Retinal pigment epithelial cell (primary cell): ENCODE measurements at places on chromosomes 5 and 9.

- no peak for DNase-seq
These were observed 88.3 kb downstream of the PIK3R1 start for GRCh38 chr5:68303754-68304420.

DNA sequence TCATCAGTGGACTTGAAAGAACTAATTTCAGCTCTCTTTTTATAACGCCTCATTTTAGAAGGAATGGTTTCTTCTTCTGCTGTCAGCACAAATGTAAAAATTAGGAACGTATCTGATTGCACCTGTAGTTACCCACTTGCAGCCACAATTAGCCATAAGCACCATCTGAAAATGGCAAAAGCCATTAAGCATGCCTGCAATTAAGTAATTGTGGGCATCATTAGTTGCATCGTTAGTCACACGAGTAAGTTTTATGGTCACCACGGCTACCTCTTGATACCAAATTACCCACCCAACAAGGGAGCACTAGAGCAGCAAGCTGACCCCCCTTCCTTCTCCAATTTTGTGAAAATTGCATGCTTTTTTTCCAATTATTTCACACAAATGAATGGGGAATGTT is 25.8 kb upstream of the SLC44A1 start:
- DNase-seq: no peak

DNA sequence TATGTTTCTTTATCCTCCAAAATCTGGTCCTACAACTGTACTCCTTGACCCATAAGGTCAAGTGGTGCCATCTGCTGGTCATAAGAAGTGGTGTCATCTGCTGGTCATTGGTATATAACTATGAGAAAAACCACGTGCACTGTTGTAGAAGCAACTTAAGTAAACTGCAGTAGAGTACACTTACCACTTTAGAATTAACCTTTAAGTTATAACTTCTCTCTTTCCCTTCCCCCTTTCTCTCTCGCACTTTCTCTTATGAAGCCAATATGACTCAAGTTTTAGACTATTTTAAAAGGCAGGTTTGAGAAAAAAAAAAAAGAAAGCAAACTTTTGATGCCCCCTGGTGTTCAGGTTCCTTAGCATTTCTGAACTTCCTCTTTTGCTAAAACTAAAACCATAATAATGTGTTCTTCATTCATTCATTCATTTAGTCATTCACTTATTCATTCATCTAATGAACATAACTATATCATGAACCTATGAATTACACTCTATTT is 12.8 kb upstream of the MTAP start:
- DNase-seq: peak; percentile 77

- no peak for DNase-seq
These were observed 597.0 kb upstream of the ITGA1 start for GRCh38 chr5:52190737-52191136.

GRCh38 chr5:125032286-125032685 is 285.8 kb upstream of the ZNF608 start:
- DNase-seq: peak; percentile 97

GRCh38 chr9:13158986-13159385 is 120.5 kb downstream of the MPDZ start:
- DNase-seq: no peak

DNA sequence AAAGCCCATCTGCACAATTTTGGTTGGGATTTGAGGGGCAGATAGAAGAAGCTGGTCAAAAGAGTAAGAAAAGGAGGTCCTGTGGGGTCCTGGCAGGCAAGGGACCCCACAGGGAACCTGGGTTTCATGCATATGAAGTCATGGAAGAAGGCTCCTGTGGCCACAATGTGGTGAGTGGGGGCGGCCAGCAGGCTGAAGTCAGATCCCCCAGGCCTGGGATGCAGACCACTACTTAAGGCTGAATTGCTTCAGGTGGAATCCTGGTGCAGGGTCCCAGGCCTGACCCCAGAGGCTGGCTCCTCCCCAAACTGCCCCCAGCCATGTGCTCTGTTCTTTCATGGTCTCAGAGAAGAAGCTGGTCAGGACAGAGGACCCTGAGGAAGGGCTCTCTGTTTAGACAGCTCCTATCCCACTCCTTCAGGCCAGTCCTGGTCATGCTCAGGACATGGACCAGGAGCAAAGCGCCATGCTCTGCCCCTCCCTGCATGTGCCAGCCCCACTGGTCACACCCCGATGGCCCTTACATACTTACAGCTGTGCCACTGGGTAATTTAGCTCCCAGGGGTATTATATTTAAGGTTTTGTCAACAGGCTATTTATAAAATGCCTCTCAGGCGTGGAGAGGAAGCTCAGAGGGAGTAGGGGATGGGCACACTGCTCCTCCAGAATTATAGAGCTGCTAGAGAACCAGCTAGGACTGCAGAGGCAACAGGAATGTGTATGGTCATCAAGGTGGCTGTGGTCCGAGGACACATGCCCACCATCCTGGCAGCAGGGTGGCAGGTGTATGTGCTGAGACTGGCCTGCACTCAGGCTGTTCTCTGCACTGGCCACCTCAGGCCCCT is 33.4 kb downstream of the C5orf15 start:
- DNase-seq: no peak

DNA sequence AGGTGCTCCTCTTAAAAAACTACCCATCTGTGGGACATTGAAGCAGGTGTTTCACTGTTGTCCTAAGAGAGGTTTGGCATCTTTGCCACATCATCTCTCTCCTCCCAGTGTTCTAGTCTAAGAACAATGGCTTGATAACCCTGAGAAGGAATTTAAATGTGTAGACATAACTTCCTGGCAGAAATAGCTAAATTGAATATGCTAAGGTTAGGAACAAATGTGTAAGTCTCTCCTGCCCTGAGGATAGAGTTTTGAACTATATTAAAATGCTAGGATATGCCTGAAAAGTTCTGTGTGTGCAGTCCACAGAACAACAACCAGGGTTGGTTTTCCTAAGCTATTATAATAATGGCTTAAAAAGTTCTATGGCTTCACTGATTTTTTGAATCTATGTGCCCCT is 106.6 kb downstream of the LRRC70 start:
- no peak for DNase-seq

GRCh38 chr5:36206913-36207312 is 34.8 kb downstream of the NADK2 start:
- no peak for DNase-seq

- no peak for DNase-seq
These were observed 64.1 kb downstream of the SLCO4C1 start for GRCh38 chr5:102231693-102232619.

DNA sequence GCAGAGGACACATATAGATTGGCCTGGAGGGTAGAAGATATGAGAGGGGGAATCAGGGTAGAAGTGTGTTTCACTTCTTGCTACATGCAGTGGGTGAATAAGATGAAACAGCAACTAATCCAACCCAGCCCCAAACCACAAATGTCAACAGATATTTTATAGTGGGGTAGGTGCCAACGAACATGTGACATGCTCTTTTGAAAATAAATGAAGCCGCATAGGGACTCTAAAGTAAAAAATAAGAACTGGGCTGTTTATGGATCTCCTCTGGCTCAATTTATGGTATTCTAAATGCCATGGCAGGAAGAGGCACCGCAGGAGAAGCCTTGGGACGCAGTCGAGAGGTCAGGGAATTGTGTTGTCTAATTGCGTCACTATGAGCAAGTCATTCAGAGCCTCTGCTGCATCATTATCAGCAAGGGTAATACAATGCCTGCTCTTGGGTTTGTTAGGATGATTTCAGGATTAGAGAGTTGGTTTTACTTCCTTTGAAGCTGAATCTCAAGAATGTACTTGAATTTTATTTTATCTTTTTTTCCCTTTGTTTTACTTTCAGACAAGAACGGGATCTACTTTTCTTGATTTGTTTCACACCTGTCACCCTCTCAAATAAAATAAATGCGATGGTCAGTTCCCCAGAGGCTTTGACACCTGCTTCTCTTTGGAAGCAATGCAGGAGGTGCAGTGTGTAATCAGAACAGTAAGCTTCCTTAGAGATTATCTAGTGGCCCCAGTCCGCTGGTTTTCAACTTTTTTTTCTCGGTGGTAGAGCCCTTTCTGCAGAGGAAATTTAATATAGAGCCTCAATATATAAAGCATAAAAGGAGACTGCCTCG is 375.6 kb upstream of the CLINT1 start:
- no peak for DNase-seq

DNA sequence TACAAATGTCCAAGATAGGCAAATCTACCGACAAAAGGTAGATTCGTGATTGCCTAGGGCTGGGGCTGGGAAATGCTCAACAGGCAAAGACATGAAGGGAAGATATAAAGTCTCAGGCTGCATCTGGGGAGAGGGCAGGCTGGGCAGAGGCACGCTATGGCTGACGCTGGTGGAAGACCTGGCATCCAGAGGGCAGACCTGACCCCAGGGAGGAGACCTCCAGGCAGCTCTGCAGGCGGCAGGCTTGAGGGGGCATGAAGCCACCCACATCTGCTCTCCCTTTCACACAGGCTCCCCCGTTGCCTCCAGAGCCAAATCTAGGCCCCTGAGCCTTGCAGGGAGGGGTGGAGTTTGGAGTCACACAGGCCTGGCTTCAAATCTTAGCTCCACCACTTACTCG is 145.5 kb downstream of the PAX5 start:
- DNase-seq: no peak

DNA sequence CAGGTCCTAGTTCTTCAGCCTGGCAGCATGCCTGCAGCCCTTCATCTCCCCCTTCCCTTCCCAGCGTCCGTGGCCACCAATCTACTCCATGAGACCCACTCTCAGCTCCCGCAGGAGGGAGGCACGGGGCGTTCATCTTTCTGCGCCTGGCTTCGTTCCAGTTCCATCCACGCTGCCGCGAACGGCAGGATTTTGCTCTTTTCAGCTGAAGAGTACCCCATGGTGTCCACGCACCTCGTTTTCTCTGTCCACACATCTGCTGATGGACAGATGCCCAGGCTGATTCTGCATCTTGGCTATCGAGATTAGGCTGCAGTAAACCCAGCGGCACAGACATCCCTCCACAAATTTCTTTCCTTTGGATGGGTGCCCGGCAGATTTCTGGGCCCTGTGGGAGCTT is 30.5 kb upstream of the NKD2 start:
- DNase-seq: no peak

DNA sequence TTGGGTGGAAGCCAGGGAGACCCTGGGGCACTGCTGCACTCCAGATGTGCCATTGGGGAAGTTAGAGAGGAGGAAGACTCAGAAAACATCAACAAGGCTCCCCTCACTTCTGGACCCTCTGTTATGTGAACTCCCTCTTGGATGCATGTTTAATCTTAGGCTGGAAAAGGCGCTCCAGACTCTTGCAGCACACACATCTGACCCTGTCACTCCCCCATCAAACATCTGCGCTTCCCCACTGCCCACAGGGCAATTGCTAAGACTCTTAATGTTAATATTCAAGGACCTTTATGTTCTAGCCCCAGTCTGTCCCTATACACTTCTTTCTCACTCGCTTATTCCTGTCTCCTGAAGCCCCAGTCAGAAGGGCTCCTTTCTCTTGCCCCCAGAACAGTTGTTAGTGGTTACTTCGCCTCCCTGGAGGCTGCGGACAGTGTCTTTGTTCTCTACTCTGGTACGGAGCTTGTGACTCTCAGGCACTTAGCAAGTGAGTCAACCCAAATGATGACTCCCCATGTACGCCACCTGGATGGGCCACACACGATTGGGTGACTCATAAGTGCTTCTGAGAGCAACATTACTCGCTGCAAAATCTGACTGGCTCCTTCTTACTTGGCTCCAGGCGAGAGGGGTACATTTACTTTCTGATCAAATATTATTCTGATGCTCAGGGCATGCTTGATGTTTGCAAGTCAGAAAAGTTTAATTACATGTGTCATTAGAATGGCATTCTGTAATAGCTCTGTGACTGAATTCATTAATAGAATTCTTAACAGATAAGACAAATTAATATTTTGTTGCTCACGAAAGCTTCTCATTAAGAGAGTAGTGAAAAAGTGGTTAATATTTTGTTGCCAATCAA is 193.6 kb downstream of the HSPA4 start:
- DNase-seq: peak; percentile 83
